ENCODE measurements at places on chromosomes 6 and 20.

DNA sequence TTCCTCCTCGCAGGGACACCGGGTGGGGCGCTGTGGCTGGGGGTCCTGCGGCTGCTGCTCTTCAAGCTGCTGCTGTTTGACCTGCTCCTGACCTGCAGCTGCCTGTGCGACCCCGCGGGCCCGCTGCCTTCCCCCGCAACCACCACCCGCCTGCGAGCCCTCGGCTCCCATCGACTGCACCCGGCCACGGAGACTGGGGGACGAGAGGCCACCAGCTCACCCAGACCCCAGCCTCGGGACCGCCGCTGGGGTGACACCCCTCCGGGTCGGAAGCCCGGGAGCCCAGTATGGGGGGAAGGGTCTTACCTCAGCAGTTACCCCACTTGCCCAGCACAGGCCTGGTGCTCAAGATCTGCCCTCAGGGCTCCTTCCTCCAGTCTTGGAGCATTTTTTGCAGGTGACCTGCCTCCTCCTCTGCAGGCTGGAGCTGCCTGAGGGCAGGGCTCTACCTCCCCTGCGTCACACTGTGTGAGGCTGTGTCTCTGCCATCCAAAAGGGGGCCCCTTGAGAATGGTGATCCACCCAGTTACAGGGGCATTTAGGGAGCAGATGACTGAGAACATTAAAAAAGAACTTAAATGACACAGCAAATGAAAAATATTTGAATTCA, 3.9 kb upstream of the CNPY3 start:
- no peak for DNase-seq

DNA sequence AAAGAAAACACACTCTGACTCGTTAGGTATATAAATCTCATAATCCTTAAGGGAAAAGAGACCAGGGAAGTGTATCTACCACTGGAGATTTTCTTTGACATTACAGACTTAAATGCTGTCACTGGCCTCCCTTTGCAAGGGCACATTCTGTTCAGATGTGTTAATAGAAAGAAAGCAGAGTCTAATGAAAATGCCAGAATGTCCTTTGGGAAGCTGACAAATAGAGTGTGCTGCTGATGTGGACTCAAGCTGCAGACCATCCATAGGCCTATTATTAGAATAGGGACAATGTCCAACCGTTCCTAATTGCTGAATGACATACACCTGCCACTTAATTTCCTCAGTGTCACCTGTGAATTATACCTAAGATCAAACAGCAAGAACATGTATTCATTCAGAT, 41.2 kb downstream of the SLC35D3 start:
- no peak for DNase-seq

GRCh38 chr6:76250666-76251065, 178.2 kb upstream of the IMPG1 start:
- DNase-seq: no peak

GRCh38 chr6:100184473-100184872, 190.4 kb upstream of the MCHR2 start:
- no peak for DNase-seq

DNA sequence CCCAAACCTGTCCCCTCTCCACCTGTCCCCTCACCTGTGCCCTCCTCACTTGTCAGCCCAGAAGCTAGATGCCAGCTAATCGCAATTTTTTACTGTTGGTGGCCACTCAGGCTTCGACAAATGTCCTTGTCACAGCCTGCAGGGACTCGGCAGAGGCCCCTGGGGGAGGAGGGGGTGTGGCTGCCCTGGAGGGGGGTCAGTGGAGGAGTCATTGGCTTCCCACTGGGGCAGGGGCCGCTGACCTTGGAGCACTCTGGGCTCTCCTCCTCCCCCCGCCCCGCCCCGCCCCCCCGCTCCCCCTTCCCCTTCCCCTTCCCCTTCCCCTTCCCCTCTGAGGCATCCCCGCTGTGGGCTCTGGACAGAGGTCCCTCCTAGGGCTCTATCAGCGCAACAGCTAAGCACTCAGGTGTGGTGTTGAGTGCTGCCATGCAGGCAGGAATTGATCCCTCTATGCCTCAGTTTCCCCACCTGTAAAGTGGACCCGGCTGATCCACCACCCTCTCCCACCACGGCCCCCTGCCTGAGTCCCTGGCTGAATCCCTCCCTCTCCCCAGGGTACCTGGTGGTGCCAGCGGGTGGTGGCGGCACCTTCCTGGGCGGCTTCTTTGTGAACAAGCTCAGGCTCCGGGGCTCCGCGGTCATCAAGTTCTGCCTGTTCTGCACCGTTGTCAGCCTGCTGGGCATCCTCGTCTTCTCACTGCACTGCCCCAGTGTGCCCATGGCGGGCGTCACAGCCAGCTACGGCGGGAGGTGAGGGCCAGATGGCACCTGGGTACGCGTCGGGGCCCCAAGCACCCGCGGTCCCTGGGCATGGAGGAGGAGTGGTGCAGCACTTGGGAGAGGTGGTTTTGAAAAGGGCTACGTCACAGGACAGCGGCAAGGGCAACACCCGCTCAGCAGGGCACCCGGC, 23.8 kb downstream of the SLCO4A1 start:
- DNase-seq: no peak

GRCh38 chr6:38527371-38527770, 112.4 kb downstream of the BTBD9 start:
- DNase-seq: no peak

GRCh38 chr20:51122931-51123658, 100.2 kb upstream of the KCNG1 start:
- DNase-seq: no peak

GRCh38 chr6:28875191-28875747, 48.5 kb downstream of the TRIM27 start:
- DNase-seq: no peak

GRCh38 chr20:54848984-54849538, 373.7 kb downstream of the DOK5 start:
- no peak for DNase-seq

- DNase-seq: no peak
Observed at GRCh38 chr6:109006818-109007217, 87.8 kb downstream of the SESN1 start.

DNA sequence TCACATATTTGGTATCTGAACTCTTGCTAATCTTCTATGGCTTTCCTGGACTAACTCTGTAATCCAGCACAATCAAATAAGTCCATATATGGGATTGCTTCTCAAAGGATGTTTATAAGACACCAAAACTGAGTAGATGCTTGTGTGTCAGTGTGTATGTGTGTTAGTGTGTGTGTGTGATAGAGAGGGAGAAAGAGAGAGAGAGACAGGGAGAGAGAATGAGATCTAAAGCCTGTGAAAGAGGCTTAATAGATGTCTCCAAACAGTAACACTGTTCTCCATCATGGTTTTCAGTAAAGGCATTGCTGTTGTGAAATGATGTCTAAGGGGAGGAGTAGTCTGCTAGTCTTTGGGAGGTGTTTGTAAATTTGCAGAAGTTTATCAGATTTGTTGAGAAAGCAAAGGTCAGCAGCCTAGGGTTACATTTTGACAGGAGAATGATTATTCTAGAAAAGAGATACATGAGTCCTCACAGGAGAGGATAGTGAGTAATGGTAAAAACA, 73.9 kb upstream of the MLIP start:
- DNase-seq: no peak

- DNase-seq: no peak
Observed at GRCh38 chr6:37654727-37655500, 42.8 kb downstream of the MDGA1 start.

- no peak for DNase-seq
Observed at GRCh38 chr6:18842534-18842933, 455.4 kb downstream of the RNF144B start.

DNA sequence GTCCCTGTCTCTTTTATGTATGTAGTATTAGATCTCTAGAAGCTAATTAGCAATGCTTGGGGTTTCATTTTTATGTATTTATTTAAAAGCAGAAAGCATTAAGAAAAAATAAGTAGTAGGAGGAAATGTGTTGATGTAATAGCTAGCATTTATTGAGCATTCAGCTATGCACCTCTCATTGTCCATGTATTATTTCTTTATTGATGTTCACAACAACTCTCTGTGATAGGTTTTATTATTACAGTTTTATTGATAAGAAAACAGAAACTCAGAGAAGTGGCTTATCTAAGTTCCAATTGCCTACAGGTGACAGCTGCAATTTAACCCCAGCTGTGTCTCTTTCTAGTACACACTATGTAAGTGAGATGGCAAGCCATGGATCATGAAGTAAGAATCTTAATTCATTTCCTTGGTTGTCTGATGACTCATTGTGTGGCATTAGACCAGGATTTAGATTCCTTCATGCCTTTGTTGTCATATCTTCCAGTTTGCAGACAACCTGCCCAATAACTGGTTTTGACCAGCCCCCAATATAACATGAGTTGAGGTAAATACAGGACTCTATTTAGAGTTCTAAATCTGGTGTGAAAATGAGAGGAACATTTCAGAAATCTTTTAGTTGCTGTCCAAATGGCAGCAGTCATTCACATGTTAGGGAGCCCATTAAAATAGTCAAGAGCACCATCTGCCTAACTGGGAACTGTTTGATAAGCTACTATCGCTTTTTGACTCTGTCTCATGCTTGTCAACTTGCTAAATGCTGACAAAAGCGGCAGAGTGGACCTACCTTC, 170.8 kb upstream of the PHACTR1 start:
- DNase-seq: peak; percentile 36

GRCh38 chr6:80988892-80989291, 763.6 kb downstream of the TENT5A start:
- no peak for DNase-seq

- no peak for DNase-seq
Observed at GRCh38 chr20:709991-710779, 34.6 kb upstream of the SCRT2 start.

GRCh38 chr20:49476016-49476355, 6.5 kb downstream of the KCNB1 start:
- DNase-seq: no peak

- no peak for DNase-seq
Observed at GRCh38 chr6:79694156-79694555, 63.0 kb downstream of the SH3BGRL2 start.

DNA sequence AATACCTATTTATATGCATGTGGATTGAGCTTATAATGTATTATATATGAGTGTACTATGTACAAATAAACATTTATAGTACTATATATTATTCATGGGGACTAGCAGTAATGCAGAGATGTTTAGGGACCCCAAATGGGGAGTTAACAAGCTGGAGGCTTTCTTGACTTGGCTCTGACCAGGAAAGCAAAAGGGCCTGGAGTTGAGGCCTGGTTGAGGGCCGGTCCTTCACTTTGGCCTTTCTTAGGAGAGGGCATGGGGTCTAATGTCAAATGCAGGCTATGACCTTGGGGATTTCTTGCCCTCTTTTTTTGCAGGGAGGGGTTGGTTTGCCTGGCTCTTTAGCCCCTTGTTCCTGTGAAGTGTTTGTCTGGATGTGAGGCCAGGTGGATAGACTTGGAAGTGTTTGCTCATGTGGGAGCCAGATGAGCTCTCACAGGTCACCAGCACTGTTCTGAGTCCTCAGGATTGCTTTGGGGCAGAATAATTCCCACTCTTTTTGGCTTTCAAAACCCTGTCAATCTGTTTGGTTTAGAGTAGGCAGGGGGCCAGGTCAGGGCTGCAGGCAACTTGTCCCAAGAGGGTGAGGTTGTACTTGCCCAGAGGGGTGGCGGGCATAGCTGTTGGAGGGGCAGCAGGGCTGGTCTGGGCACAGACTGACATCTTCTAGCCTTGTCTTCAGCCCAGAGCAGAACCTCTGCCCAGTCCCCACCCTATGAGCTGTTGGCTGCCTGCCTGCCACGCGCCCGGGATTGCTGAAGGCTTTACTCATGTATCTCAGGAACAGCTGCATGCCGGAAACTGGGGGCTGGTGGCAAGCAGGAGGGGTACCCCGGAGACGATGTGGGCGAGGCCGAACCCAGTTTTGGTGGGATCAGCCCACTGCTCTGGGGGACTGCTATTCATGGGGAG, 14.6 kb downstream of the TJAP1 start:
- DNase-seq: peak; percentile 86

- DNase-seq: no peak
Observed at GRCh38 chr6:131063764-131064272, 773 bp upstream of the EPB41L2 start.

- no peak for DNase-seq
Observed at GRCh38 chr6:131629651-131630050, 1.6 kb upstream of the MED23 start.

- DNase-seq: no peak
Observed at GRCh38 chr6:3414327-3415081, 42.3 kb downstream of the SLC22A23 start.

- DNase-seq: no peak
Observed at GRCh38 chr20:21395666-21396598, 1.4 kb downstream of the NKX2-4 start.

DNA sequence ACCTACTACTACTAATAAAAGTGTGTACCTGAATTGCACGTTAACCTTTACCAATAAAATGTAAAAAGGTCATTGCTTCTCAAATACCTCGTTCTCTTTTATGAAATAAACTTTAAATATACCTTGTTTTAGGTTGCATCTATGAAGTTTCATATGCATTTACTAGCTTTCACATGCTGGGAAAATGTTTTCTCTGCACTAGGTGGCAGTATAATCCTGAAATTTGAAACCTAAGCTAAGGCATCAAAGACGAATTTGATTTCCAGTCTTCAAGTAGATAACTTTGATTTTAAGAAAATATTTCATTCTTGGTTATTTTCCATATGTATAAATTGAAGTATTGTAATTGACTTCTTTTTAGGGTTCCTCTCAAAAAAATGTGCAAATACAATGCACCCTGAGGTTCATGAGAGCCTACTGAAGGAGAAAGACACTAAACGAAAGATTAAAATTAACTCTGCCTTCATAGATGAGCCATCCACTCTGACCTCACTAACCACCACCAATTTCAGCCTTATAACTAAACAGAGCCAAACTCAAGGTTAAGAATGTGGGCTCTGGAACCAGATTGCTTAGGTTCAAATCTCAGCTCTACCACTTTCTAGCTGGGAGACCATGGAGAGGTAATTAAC, 7.3 kb upstream of the COL9A1 start:
- DNase-seq: no peak

DNA sequence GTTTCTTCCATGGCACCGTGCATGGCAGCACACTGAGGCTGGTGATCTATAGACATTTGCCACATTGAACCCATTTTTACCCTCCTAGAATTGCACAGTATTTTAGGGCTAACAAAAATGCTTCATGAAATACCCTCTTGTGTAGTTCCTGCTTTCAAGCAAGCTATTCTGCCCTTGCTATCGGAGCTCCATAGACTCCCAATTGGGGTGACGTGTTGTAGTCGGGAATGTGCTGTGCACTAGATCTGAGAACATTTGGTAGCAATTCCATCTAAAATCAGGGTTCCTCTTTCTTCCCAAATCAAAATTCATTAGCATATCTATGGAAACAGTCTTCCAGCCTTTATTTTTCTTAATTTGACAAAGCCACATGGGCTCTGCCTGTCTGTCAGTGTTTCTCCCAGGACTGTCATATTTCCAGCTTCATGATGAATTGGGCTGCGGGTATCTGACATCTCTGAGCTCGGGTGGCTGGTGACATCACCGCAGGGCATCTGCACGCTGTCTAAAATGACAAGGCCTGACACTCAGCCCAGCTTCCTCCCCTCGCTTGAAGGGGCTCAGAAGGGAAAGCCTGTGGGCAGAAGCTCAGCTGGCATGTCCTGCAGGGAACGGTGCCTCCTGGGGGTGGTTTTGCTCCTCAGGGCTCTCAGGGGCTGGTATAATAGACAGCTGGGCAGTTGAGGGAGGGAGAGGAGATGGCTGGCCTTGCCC, 406.4 kb downstream of the QKI start:
- no peak for DNase-seq
